ENCODE measurements at places on chromosomes 13 and 19. TPM values are rescaled to one million over a fixed set of nuclear protein-coding genes. Genes with fewer than 3 reads are reported as not detected.
A peak's percentile ranks its signal among the peaks of the same experiment; 100 is the strongest.

DNA sequence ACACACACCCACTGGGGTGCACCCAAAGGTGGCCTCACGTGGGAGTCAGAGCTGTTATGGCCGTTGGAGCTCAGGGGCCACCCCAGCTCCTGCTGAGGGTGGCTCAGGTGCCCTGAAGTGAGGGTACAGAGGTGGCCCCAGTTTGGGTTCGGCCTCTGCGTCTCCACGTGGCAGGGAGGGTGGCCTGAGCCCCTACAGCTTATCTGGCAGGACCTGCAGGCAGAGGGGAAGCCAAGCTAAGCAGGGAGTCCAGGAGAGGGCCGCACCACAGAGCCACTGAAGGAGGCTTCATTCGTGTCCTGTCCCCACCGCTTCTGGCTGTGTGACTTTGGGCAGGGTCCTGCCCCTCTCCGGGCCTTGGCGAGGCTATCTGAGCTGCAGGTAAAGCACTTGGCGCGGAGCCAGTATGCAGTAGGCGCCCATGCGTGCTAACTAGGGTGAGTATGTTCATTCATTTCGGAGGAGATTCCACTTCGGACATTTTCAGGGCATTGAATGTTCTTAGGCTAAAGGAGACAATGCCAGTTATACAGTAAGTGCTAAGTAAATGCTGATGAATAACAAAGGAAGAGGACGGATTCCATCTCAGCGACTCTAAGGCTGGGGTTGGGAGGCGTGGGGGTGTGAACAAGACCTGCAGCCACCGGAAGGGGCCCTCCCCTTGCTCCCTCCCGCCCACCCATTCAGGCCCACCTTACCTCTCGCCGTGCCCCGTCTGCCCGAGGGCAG, 4.9 kb downstream of the REX1BD start:
- H3K4me3 ChIP-seq, result no peak overlapping the region
- no peak for DNase-seq
- H3K27ac ChIP-seq, result no peak overlapping the region
- 0 out of 2 replicates have a peak, but pooled peaks cover 4% of the 10 kb centered on the region for H3K27me3 ChIP-seq

Gene MYH14
- 25.5 TPM for total RNA-seq

Gene PIK3R2
- 39.0 TPM for total RNA-seq

DNA sequence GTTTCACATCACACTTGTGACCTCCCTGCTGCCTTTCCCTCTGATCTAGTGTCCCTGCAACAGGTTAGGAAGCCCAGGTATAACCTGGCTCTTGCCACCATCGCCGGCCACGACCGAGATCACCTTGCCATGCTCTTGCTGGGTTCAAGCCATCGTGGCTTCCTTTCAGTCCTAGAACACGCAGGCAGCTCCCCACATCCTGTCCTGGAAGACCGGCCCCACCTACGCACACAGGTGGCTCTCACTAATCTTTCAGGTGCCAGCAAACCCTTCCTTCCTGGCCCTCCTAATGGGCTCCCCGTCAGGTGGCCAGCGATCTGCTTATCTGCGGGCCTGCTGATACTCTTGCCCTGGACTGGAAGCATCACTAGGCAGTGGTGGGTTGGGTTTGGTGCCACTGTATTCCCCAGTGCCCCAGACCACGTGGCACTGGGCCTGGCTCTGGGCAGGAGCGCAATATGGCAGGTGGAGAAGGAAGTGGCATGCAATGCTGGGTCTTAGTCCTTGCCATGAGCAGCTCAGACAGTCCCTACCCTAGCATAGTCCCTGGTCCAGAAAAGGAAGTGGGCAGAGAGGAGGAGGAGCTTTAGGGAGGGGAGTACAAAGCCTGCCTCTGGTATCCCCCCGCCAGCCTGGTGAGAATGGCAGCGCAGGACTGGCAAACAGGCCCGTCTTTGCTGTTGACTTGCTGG, 11.8 kb downstream of the PPP1R37 start:
- H3K4me1 ChIP-seq, result peaks cover 8% of the 10 kb centered on the region
- H3K4me3 ChIP-seq, result no peak overlapping the region
- no peaks in the 10 kb centered on the region for H3K27me3 ChIP-seq
- no peaks in the 10 kb centered on the region for H3K36me3 ChIP-seq

Gene FLT1
- total RNA-seq, result 0.25 TPM

Gene CYP2A6
- total RNA-seq, result not detected

DNA sequence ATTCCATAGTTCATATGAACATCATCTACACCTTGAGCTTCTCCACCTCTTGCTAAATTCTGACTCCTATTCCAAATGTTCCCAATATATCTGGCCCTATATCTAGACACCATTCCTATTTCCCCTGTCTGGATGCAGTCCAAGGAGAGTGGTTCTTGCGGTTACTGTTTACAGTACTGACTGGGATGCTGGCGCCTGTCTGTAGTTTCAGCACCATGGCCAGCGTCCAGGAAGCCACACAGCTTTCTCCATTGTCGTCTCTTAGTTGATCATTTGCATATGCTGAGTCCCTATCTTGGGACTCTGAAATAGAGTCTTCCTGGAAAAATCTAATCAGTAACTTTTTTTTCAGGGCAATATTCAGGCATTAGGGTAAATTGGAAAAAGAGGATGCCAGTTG, 14.9 kb downstream of the LAIR2 start:
- no peaks in the 10 kb centered on the region for H3K36me3 ChIP-seq
- no peak overlapping the region for H3K27ac ChIP-seq
- H3K4me3 ChIP-seq, result no peak overlapping the region
- no peaks in the 10 kb centered on the region for H3K27me3 ChIP-seq
- no peaks in the 10 kb centered on the region for H3K4me1 ChIP-seq

GRCh38 chr19:18433735-18434398, 4.1 kb downstream of the ISYNA1 start:
- H3K4me3 ChIP-seq, result no peak overlapping the region
- no peak for DNase-seq
- no peaks in the 10 kb centered on the region for H3K27me3 ChIP-seq
- H3K4me1 ChIP-seq, result peaks cover 16% of the 10 kb centered on the region

DNA sequence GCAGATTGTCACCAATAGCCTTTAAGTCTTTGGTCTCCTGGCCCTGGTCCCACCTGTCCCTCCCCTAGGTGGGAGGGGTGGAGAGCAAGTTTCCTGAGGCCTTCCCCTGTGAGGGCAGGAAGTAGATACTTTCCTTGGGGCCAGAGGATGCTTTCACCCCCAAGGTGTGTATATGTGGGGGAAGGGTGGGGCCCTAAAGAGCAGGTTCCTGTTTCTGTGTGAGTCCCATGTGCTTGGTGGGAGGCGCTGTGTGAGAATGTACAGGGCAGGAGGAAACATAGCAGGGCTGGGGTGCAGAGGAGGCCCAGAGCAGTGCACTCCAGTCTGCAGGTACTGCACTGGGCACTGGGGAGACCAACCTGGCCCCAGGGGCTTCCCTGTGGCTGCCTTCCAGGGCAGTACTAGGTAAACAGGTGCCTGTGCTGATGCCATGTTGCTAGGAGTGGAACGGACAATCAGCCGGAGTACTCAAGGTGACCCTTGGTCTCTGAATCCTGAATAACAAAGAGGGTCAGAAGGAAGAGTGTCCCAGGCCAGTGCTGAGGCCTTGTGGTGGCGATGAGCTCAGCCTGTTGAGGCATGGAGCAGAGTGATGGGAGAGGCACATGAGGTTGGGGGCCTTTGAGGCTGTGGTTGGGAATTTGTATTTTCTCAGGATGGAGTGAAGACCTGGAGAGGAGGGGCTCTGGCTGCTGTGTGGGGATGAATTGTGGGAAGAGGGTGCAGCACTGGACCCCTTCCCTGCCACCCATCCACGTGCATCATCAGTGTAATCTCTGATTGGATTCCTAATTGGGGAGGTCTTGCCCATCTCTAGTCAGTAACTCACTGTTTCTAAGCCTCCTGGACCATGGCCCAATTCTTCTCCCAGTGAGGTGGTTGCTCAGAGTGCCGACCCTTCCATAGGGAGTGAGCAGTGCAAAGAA, 5.1 kb downstream of the EGLN2 start:
- no peak overlapping the region for H3K27ac ChIP-seq
- no peaks in the 10 kb centered on the region for H3K27me3 ChIP-seq
- DNase-seq, result no peak
- peaks cover 64% of the 10 kb centered on the region for H3K36me3 ChIP-seq
- H3K4me3 ChIP-seq, result no peak overlapping the region

DNA sequence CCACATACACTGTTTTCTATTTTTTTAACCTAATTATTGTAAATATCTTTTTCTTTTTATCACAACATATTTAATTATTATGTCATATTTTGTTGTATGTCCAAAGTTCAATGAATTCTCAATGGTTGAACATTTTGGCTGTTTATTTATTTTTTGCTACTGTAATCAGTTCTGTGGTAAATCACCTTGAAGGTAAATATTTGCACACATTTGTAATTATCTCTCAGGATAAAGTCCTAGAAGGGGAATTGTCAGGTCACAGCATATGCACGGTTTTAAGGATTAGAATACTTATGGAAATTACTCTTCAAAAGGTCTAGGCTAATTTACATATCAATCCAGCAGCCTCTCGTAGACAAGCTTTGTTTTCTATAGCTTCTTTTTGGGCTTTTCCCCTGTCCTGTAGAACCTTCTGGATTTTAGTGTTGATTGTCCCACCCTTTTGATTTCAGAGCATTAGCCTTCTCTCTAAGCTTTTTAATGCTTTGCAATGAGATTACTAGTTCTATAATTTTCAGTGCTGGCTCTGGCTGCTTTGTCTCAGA, 362.6 kb downstream of the KCNRG start:
- H3K4me3 ChIP-seq, result no peak overlapping the region
- H3K4me1 ChIP-seq, result peaks cover 13% of the 10 kb centered on the region
- no peaks in the 10 kb centered on the region for H3K36me3 ChIP-seq
- H3K27me3 ChIP-seq, result no peaks in the 10 kb centered on the region
- no peak for DNase-seq

Gene CLDN10
- total RNA-seq, result 0.05 TPM

GRCh38 chr13:96999091-96999490, 4.8 kb upstream of the OXGR1 start:
- no peaks in the 10 kb centered on the region for H3K36me3 ChIP-seq
- H3K4me3 ChIP-seq, result no peak overlapping the region
- no peaks in the 10 kb centered on the region for H3K27me3 ChIP-seq
- DNase-seq, result no peak
- no peaks in the 10 kb centered on the region for H3K4me1 ChIP-seq

DNA sequence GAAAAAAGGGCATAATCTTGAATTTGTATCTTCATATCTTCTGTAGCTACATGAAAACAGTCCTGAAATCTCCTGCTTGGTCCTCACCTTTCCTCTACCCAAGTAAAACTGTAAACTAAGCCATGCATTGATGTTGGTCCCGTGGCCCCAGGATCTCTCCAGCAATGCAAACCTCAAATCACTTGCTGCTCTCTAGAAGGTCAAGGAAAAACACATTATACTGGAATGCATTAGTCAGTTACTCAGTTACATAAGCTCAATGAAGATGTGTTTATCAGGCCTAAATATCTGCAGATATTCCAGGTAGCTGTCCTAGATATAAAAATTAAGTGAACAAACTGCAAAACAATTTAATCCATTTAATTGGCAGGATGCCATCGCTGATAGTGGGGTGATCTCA, 261.8 kb downstream of the ABCC4 start:
- H3K4me1 ChIP-seq, result no peaks in the 10 kb centered on the region
- H3K27me3 ChIP-seq, result no peaks in the 10 kb centered on the region
- no peak overlapping the region for H3K4me3 ChIP-seq
- no peaks in the 10 kb centered on the region for H3K36me3 ChIP-seq

Gene SSC5D
- 3.1 TPM for total RNA-seq

GRCh38 chr19:18319591-18320135, 3.2 kb downstream of the LSM4 start:
- H3K36me3 ChIP-seq, result peaks cover under 1% of the 10 kb centered on the region
- H3K27me3 ChIP-seq, result no peaks in the 10 kb centered on the region
- peaks cover 34% of the 10 kb centered on the region for H3K4me1 ChIP-seq
- no peak overlapping the region for H3K4me3 ChIP-seq

Gene NUFIP1
- total RNA-seq, result 10.2 TPM

- no peaks in the 10 kb centered on the region for H3K4me1 ChIP-seq
- no peak for DNase-seq
- no peak overlapping the region for H3K4me3 ChIP-seq
- H3K27ac ChIP-seq, result no peak overlapping the region
- H3K36me3 ChIP-seq, result no peaks in the 10 kb centered on the region
Measured at GRCh38 chr13:21208652-21209154, 32.2 kb downstream of the MRPL57 start.

- peaks cover 28% of the 10 kb centered on the region for H3K4me1 ChIP-seq
- H3K27ac ChIP-seq, result no peak overlapping the region
- H3K4me3 ChIP-seq, result no peak overlapping the region
- H3K36me3 ChIP-seq, result peaks cover 2% of the 10 kb centered on the region
- no peak for DNase-seq
- no peaks in the 10 kb centered on the region for H3K27me3 ChIP-seq
Measured at GRCh38 chr13:41609828-41610227, 152.5 kb downstream of the RGCC start.

GRCh38 chr19:38455031-38455430, 21.5 kb downstream of the RYR1 start:
- H3K27me3 ChIP-seq, result no peaks in the 10 kb centered on the region
- no peak overlapping the region for H3K4me3 ChIP-seq
- no peaks in the 10 kb centered on the region for H3K4me1 ChIP-seq

DNA sequence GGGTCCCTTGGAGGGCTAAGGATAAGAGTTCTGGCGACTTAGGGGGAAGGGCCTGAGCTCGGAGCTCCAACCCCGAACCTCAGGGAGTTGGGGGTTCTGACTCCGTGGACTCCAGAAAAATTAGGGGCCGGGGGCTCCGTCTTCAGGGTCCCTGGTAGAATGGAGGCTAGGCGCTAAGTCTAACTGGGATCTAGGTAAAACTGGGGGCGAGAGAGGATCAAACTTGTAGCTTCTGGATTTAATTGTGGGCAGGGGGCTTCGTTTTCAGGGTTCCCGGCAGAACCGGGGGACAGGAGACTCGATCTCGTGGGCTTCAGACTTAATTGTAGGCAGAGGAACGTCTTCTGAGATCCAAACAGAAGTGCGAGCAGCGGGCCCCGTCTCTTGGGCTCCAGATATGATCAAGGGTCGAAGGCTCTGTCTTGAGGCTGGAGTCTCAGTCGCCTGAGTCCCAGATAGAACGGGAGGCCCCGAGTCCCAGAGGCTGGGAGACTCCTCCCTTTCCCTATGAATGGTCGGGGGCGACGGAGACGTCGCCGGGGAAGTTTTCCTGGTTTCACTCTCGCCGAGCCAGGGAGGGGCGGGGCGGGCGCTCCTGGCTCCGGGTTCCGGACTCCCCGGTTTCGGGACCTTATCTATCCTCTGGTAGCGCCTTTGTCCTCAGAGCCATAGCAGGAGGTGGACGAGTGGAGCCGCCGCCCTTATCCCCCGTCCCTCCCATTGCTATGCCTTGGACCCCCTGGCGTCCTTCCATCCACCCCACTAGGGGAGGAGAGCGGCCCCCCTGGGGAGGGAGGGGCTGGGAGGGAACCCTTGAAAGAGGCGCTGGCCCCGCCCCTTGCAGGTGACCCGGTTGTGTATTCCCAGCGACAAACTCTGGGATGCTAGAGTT, 1.3 kb downstream of the NECTIN2 start:
- H3K27ac ChIP-seq, result peak overlapping the region; percentile 61
- no peaks in the 10 kb centered on the region for H3K27me3 ChIP-seq
- DNase-seq, result peak; percentile 48
- peak overlapping the region; percentile 100 for H3K4me3 ChIP-seq
- H3K36me3 ChIP-seq, result 0 out of 2 replicates have a peak, but pooled peaks cover 2% of the 10 kb centered on the region
- peaks cover 19% of the 10 kb centered on the region for H3K4me1 ChIP-seq

Gene ZNF235
- total RNA-seq, result 8.2 TPM

Gene TICAM1
- total RNA-seq, result 1.4 TPM

Gene ZNF766
- total RNA-seq, result 23.4 TPM

Gene ZNF274
- 19.3 TPM for total RNA-seq

Gene CCDC9
- total RNA-seq, result 7.2 TPM
